ENCODE measurements at places on chromosomes 2 and 18.
A peak's percentile ranks its signal among the peaks of the same experiment; 100 is the strongest.

DNA sequence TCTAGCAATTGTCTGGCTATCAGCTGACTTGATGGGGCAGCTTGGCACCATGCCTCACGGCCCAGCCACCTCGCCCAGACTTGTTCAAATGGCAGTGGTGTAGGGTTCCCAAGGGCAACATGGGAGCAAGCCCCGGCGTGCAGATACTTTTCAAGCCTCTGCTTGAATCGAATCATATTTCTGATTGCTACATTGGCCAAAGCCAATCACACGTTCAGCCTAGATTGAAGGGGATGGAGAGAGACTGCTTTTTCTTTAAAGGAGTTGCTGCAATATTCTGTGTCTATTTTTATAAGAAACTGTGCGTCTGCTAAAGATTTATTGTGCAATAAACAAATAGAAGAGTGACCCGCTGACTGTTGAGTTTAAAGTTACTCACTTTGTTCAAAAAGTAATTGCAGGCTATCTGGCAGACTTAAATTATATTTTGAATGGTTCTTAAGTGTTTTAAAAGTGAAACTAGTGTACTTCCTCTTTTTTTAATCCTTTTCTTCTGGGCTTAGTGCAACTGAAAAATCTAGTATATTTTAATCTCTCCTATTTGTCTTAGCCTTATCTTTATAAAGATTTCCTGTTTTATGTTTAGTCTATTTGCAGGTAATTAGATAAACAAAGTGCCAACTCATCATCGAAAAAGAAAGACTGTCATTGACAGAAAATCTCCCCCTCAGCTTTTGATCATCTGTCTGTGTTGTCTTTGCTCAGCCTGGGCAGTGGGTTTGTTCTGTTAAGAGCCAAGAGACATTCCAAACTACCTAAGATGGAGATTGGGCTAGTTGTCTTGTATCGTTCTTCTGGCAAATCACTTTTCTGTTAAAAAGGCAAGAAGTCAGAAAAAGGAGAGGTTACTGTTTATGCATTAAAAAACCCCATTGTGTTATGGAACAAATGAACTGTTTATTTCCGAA lies 156.1 kb downstream of the TPGS2 start:
- peak; percentile 87 for DNase-seq

DNA sequence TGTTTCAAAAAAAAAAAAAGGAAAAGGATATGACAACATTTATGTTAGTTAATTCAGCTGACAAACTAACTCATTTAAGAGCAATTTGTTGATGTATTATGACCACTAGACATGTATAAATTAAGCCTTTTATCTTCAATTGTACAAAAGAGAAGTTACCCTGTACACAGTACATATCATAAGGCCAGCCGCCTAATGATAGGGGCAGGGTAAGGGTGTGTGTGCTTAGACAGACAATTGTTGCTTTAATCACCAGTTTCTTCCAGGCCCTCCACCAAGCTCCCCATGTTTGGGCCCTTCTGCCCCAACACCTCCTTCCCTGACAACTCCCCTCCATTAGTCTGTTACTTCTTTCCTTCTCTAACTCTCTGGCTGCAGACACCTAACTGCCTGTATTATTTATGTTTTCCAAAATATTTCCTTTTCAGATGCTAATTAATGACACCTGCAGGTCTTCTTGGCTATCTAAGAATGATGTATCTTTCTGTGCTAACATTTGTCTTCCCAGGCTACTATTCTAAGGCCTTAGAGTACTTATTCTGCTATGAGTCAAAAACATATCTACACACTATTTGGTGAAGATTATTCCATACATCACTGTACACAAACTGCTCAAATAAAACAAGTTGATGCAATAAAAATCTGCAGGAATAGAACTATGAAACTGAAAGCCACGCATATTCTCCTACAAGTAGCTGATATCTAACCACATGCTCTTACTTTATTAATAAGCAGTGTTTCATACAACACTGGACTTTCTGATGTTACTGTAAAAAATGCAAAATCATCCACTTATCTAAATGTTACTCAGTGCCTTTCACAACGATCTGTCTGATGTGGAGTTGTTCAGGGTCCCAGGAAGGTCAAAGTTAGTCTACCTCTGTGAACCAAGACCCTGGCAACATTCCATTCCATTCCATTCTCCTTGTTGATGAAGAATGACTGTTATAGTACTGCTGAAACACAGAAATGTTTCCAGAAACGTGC lies 26.4 kb downstream of the TMEM131 start:
- no peak for DNase-seq

DNA sequence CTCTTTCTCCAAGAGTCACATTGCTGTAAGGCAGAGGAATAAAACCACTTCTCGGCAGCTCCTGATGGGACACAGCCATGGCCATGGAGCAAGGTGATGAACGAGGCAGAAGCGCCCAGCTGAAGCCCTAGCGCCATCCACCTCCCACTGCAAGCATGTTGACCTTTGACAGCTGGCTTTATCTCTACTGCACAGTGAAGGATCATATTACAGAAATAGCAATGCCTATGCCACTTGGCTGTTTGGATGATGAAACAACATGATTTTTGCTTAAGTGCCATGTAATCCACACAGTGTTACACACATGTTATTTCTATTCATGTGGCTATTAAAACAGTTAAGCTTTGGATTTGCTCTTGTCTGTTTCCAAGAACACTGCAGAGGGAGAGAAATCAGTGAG lies 167.7 kb downstream of the VAPA start:
- DNase-seq = no peak

GRCh38 chr18:62710417-62710816 lies 4.9 kb upstream of the PHLPP1 start:
- DNase-seq = peak; percentile 55

- no peak for DNase-seq
These were observed 29.6 kb upstream of the IL1R1 start for GRCh38 chr2:102112692-102113665.

GRCh38 chr2:26243470-26244308 lies 743 bp downstream of the HADHA start:
- no peak for DNase-seq

DNA sequence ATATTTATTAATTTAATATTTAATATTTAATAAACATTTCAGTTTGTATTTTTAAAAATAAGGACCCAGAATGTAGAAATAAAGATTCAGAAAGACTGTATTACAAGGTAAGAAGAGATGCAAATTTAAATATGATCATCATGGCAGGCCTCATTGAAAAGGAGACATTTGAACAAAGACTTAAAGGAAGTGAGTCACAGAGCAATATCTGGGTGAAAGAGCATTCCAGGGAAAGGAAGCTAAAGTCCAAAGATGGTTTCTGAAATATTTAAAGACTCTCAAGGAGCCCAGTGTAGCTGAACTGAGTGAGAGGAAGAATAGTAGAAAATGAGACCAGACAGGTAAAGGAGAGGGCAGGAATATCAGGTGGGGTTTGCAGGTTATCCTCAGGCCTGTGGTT lies 5.9 kb downstream of the SCYGR4 start:
- DNase-seq = no peak

DNA sequence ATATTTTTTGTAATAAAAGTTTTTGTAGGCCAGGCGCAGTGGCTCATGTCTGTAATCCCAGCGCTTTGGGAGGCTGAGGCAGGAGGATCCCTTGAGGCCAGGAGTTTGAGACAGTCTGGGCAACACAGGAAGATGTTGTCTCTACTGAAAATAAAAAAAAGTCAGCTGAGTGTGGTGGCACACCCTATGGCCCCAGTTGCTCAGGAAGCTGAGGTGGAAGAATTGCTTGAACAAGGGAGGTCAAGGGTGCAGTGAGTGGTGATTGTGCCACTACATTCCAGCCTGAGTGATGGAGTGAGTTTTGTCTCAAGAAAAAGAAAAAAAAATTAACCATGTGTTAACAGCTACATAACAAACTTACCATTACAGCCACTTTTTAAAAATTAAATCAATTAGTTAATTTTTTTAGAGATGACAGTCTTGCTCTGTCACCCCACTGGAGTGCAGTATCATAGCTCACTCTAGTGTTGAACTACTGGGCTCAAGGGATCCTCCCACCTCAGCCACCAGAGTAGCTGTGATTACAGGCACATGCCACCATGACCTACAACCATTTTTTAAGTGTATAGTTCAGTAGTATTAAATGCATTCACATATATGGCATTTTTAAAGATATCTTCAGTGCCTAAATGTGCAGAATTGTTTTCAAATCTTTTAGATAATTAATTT lies 67.2 kb upstream of the ACYP2 start:
- no peak for DNase-seq

GRCh38 chr2:240435457-240435947 lies at the start of gene GPC1:
GPC1 (plus strand) TSS chr2:240435663; CDS start chr2:240435919, 256 bp downstream.
- peak; percentile 42 for DNase-seq

- peak; percentile 14 for DNase-seq
These were observed 26.9 kb downstream of the COL4A3 start for GRCh38 chr2:227191367-227191766.

- DNase-seq = no peak
These were observed 2.9 kb downstream of the NEDD4L start for GRCh38 chr18:58046794-58047555.

DNA sequence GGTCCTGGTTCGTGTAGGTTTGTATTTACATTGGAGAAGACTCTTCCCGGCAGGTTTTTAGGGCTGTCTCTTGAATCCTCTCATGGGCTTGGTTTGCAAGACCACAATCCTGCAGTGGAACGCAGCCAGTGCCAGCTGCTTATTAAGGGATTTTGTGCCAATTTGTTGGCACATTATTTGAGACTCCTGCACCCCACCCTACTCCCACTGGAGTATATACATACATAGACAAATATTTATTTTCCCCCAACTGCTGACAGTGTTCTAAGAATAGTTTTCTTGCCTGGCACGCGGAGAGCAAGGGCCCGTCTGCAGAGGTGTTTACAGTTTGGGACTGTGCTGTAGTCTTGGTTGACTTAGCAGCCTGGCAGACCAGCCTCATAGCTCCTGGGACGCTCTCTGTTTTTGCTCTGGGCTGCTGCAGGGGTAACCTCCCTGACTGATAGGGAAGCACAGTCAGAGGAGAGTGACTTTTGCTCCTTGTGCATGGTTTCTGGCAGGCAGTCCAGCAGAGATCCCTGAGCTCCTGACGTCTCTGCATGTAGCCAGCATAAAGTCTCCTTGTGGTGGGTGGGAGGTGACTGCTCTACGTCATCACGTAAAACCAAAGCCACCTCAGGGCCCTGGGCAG lies 1.9 kb downstream of the LDLRAD4 start:
- DNase-seq = no peak
